Right renal cortex interstitium (tissue), 3 donors: ENCODE measurements at places on chromosomes 7 and 10. TPM values are rescaled to one million over a fixed set of nuclear protein-coding genes. Genes with fewer than 3 reads are reported as not detected.

- DNase-seq = no peak
Measured at GRCh38 chr7:73606801-73607691, 17.3 kb downstream of the MLXIPL start.

GRCh38 chr7:82289152-82289535 is 154.4 kb downstream of the CACNA2D1 start:
- no peak for DNase-seq

DNA sequence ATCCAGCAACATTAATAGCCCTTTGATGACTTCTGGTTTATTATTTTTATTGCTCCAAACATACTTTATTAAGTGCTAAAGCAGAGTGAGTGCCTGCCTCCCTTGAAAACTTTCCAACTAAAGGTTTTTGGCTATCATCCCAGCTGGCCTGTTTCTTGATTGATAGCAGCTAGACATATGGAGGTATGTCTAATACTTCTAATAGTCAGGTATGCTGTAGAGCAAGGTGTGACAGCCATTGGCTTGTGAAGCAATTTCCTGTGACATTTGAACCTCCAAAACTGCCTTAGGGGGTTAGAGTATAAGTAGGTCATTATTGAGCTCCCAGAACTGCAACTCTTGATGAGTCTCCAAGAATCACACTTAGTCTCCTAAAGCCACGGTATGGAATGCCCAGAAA is 55.8 kb downstream of the LOXL4 start:
- DNase-seq = no peak

The PRKAR2B gene
- 45.4 TPM for polyA plus RNA-seq

The ZNF804B gene
- polyA plus RNA-seq = 0.43 TPM
